Right cardiac atrium (tissue), 5 donors: ENCODE measurements at places on chromosomes 12 and 14.
A peak's percentile ranks its signal among the peaks of the same experiment; 100 is the strongest.

DNA sequence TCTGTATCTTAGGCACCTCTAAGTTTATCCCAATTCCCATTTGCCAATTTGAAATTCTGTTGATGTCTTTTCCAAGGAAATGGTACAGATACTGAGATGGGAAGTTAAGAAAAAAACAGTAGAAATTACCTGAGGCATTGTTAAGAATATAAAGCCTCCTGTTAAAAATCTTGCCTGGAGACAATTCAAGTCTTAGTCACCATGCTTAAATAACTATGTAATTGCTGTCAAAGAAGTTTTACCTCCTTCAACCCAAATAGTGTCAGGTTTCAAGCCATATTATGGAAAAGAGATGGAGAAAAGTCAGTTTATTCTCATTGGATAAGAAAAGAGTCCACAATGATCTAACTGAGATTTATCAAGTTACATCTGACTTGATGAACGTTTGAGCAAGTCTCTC lies 974.7 kb downstream of the GALC start:
- no peak for DNase-seq

GRCh38 chr12:104331376-104331775 lies 27.8 kb downstream of the EID3 start:
- no peak for DNase-seq

GRCh38 chr14:67071506-67071905 lies 117.7 kb upstream of the GARIN2 start:
- DNase-seq, result no peak

GRCh38 chr14:65972346-65972870 lies 513.8 kb upstream of the CCDC196 start:
- no peak for DNase-seq

- no peak for DNase-seq
These were observed 108.9 kb downstream of the PTCSC3 start for GRCh38 chr14:36067428-36068187.

DNA sequence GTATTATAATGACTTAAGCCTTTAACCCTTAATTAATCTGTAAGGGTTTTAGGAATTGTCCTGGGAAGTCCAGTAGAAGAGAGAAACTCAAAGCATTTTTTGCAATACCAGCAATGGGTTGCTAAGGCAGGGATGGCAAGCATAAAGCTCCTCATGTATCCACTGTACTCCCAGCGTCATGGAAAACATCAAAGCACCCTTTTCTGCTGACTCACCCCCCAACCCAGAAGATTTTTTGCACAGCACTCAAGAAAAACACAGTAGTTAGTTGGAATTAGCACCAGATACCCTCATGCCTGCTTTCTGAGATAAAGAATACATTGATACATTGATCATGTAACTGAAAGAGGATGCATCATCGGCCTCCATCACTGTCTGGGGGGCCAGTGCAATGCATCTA lies 199.1 kb upstream of the CNOT2 start:
- no peak for DNase-seq

GRCh38 chr14:84885061-84885460 lies 644.9 kb upstream of the FLRT2 start:
- DNase-seq, result no peak

- no peak for DNase-seq
These were observed 114.1 kb upstream of the BTG1 start for GRCh38 chr12:92259696-92260251.

GRCh38 chr14:32559048-32559447 lies 229.9 kb downstream of the AKAP6 start:
- DNase-seq, result no peak

- no peak for DNase-seq
These were observed 19.0 kb upstream of the GOLGA3 start for GRCh38 chr12:132847363-132848356.

DNA sequence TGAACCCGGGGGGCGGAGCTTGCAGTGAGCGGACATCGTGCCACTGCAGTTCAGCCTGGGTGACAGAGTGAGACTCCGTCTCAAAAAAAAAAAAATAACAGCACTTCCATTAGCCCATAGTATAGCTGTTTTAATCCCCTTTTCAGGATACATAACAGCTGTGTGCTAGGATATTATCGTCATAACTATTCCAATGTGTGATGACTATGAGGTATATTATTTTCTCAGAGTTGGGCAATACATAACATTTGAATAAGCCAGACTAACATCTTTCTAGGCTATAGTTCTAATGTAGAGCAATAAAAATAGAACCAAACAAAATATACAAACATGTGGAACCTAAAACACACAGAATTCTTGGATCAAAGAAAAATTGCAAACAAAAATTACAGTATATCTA lies 57.1 kb downstream of the MARK3 start:
- DNase-seq, result no peak

DNA sequence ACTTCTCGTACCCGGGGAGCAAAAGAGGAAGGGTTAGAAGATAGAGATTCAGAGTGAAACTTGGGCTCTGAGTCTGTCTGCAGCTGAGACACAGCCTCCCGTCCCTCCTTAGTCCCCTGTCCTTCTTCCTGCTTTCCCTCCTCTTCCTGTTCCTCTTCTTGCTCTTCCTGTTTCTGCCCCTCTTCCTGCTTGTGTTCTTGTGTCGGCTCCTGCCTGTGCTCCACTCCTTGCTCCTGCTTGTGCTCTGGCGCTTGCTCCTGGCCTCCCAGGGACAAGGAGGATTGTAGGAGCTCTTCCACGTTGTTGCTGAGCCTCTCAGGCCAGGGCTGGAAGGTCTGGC lies 3.0 kb downstream of the ACRBP start:
- DNase-seq, result no peak

DNA sequence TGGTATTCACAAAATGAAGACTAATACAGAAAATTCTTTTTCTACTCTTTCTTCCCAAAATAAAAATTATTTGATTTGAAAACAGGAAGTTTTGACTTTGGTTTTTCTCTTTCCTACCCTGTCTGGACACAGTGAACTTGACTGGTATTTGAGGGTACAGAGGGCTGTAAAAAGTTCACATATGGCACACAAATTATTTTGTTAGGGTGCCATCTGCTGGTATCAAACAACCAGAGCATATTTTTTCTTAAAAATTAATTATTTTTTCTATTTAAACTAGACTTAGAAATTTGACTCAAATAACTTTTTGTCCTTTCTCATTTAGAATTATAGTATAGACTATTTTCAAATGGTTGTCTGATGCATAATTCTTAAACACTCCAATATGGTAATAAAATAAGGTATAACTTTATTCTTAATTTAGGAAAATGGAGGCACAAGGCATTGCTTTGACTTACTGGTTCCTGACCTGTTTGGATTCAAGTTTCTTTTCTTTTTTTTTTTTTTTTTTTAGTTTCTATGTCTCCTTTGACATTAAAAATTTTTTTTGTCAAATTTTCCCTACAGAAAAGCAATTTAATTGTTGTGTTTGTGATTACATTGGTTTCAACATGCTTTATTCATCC lies 390.6 kb downstream of the PRKD1 start:
- DNase-seq, result no peak

- DNase-seq, result no peak
These were observed 36.7 kb upstream of the TMEM233 start for GRCh38 chr12:119556854-119557253.

DNA sequence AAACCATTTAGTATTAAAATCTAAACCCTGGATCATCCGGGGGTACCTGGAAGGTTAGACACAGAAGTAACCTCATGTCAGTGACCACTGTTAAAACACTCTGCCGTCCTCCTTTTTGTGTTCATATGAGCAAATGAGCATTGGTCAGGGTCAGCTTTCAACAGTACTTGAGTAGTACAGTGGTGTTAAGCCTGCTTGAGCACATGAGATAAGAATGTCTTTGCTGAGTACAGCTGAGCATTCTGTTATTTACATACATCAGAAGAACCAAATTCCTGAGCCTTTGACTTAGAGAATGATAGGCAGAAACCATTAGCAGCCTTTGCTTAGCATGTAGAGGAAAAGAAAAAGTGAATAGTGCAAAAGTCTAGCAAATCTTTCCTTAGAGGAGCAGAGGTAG lies 38.6 kb upstream of the LRTM2 start:
- DNase-seq, result no peak

GRCh38 chr12:29653286-29653685 lies 130.5 kb downstream of the TMTC1 start:
- no peak for DNase-seq

DNA sequence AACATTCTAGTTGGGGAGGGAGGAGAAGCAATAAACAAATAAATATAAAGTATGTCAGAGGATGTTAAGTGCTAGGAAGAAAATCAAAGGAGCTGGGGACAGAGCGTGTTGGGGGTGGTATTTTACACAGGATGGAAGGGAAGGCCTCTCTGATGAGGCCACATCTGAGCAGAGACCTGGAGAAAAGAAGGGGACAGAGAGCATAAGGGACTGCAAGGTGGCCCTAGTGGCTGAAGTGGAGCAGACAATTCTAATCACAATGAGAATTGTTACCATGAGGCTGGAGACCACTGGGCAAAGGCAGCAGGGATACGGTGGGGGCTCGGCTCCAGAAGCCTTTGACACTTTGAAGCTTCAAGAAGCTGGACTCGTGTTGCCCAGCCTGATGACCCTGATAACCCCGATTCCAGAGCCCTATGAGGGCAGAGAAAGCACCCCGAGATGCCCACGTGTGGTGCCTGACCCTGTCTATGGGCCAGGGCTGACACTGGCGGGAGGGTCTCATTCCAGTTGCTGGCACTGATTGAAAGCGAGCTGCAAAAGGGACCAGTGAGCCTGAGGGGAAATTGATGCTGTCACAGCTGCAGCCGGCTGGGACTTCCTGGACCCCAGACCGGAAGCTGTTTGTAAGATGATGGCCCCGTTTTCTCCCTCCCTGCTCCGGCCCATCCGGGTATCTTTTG lies 169.1 kb downstream of the RBM19 start:
- DNase-seq, result no peak

- DNase-seq, result peak; percentile 66
These were observed 35.3 kb upstream of the ANKRD9 start for GRCh38 chr14:102544747-102545460.

GRCh38 chr14:59356767-59357166 lies 108.4 kb downstream of the GPR135 start:
- no peak for DNase-seq

DNA sequence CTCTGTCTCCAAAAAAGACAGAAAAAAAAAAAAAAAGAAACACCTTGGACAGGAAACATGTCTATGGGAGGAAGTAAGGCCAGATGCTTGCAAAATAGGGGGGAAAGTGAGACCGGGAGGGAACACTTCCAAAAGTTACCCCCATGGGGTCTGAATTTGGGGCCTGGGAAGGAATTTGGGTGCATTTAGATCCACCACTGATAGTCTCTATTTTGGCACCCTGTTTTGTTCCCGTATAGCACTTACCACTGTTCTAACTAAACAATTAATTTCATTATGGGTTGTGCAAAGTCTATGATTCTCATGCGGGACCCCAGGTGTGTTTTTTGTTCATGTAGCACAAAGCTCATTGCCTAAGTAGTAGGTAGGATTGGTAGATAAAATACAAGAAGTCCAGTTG lies 1.4 kb upstream of the MLEC start:
- DNase-seq, result no peak

GRCh38 chr14:79044894-79045624 lies 874.9 kb downstream of the NRXN3 start:
- no peak for DNase-seq

DNA sequence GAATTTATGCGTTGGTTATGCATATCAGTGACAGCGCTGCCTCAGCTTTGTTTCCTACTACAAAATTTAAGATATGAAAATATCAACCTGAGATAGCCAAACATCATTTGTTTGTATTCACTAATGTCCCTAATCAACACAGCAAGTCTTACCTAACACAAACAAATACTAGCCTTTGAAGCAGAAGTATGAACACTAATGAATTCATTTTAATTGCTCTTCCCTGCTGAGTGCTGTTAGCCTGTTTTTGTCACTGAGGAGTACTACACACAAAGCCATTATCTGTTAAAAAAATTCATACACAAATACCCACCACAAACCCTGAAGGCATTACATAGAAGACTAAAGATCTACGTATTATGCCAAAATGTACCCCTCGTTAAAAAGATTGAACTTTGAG lies 150.8 kb downstream of the HELB start:
- no peak for DNase-seq

DNA sequence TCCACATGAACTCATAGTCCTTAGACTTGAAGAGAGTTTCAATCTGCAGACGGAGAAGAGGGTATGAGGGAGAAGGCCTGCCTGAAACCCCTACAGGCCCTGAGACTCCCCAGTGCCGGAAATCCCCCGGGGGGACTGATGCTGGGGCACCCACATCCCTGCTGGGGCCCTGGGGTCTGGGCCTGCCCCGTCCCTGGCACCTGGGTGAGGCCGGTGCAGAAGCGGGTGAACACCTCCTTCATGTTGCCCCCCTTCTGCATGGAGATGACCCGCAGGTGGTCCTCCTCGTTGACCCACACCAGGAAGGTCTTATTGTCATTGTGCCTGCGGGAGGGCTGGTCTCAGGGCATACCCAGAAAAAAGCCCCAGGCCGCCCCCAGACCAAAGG lies 2.4 kb downstream of the CKB start:
- peak; percentile 73 for DNase-seq

GRCh38 chr14:37587881-37588666 lies 7.0 kb downstream of the FOXA1 start:
- no peak for DNase-seq

- DNase-seq, result no peak
These were observed 59.8 kb downstream of the SUDS3 start for GRCh38 chr12:118436002-118436730.

GRCh38 chr12:49983892-49984291 lies 11.1 kb downstream of the AQP6 start:
- DNase-seq, result no peak
